ENCODE measurements at places on chromosomes 6 and 20.

- no peak for DNase-seq
Observed at GRCh38 chr6:126876446-126876845, 242.0 kb upstream of the RSPO3 start.

DNA sequence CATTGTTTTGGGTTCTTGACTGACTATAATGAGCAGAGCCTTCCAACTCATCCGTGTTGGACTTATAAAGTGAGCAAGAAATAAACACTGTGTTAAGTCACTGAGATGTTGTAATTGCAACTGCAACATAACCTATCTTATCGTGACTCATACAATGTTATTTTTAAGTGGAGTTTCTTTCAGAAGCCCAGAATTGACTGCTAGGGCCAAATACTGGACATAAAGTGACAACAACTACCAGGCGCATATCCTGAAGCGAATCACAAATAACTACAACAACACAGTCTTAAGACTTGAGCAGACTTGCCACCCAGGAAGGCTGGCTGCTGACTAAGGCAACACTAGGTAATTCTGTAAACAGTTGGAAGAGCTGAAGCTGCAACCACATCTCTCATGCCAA lies 326.6 kb downstream of the COL12A1 start:
- DNase-seq, result no peak

- DNase-seq, result no peak
Observed at GRCh38 chr6:12528581-12529363, 187.8 kb upstream of the PHACTR1 start.

DNA sequence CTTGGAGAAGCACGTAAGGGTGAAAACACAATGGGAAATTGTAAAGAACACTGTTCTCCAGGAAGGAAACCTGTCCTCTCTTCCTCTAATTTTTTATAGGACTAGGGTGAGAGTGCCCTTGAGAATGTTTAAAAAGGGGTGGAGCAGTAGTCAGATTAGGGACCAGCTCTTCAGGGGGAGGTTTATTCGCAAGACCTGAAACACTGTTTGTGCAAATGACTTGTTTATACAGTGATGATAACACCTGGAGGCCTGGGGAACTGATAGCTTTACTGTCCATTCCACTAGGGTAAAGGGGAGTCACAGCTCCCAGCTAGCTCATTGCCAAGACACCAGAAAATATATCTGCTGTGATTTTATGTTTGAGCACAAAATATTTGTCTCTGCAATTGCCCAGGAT lies 8.1 kb upstream of the FUT9 start:
- DNase-seq, result no peak

GRCh38 chr6:99467509-99468106 lies 42.5 kb upstream of the PNISR start:
- peak; percentile 42 for DNase-seq

GRCh38 chr6:51738614-51739013 lies 348.8 kb downstream of the PKHD1 start:
- no peak for DNase-seq

GRCh38 chr6:113857556-113858479 lies 673 bp downstream of the MARCKS start:
- DNase-seq, result peak; percentile 54
